ENCODE measurements at places on chromosomes 12 and 14. TPM values are rescaled to one million over a fixed set of nuclear protein-coding genes. Genes with fewer than 3 reads are reported as not detected.

Gene OAS1
- polyA plus RNA-seq: 88.3 TPM

Gene SLC25A21
- 0.28 TPM for polyA plus RNA-seq

Gene PRKD1
- 0.32 TPM for polyA plus RNA-seq

Gene C12orf50
- polyA plus RNA-seq: not detected

DNA sequence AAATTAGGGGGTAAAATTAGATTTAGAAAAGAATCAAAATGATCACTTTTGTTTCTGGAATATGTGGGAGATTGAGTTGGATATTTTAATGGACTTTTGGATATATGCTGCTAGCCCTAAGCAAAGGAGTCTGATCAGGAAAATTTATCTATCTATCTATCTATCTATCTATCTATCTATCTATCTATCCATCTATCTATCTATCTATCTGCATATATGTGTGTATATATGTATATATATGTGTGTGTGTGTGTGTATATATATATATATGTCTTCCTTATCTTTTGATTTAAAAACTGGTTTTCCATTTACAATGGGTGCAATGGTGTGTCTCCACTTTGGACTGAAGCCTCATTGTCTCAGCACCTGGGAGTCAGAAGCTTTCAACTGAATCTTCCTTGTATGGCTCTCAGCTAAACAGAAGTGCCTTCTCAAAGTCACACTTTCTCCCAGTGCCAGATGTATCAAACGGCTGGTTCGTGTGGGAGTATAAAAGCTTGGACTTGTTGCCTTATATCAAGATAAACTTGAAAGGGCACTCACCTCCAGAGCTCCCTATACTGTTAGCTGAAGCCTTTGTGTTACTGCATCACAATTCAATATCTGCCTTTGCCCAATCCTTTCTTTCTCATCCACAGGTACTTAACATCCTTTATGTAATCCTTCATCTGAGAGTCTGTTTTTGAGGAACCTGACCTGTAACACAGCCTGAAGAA lies 31.6 kb upstream of the CD69 start:
- no peak overlapping the region for H3K27ac ChIP-seq
- no peak for DNase-seq
- H3K36me3 ChIP-seq: no peaks in the 10 kb centered on the region
- no peaks in the 10 kb centered on the region for H3K27me3 ChIP-seq
- H3K4me3 ChIP-seq: no peak overlapping the region
- H3K4me1 ChIP-seq: no peaks in the 10 kb centered on the region

DNA sequence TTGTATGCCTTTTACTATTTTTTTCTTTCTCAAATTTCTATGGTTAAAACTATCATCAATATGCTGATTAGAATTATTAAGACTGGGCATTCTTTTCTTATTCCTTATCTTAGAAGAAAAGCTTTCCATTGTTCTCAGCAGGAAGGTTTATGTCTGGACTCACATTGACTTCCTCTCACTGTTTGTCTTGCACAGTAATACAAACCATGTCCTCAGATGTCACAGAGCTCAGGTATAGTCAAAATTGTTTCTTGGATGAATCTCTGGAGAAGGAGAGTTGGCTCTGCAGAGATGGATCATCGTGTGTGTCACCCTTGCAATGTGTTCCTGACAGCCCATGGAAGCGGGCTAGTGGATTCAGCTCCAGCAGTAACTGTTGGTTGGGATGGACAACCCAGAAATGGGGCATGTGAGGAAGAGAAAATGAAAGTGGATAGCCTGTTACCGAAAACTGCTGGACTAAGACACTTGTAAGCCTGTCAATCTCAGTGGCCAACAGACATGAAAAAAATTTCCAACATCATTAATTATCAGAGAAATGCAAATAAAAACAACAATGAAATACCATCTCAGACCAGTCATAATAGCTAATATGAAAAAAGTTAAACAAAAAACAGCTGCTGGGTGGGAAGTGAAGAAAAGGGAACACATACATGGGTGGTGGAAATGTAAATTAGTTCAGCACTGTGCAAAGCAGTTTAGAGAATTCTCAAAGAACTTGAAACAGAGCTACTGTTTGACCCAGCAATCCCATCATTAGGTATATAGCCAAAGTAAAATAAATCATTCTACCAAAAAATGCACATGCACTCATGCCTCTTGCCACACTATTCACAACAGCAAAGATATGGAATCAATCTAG lies 967.8 kb downstream of the TMEM121 start:
- H3K36me3 ChIP-seq: no peaks in the 10 kb centered on the region
- DNase-seq: no peak
- H3K4me3 ChIP-seq: no peak overlapping the region

GRCh38 chr12:125650587-125650986 lies 585.4 kb downstream of the AACS start:
- no peaks in the 10 kb centered on the region for H3K27me3 ChIP-seq
- no peaks in the 10 kb centered on the region for H3K4me1 ChIP-seq
- no peaks in the 10 kb centered on the region for H3K36me3 ChIP-seq
- H3K4me3 ChIP-seq: no peak overlapping the region

DNA sequence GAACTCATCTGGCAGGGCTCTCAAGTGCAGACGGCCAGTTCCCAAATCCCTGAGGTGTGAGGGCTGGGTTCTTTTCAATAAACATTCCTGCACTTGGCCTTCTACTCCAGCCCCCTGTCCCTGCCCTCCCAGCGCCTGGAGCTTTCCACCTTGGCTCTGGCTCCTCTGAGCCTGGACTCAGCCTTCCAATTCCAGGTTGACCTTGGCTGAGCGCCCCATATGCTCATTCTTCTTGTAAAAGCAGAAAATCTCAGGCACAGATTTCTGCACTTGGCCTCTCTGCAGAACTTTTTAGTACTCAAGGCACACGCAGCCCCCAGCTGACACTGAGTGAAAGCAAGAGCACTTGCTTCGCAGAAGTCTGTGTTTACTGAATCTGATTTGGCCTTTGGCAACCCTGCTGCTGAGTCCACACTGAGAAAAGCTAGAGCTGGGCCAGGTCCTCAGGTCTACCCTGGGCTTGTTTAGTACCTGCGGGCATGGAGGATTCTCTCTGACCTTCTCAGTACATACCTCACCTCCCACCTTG lies 222.7 kb downstream of the MSRB3 start:
- no peaks in the 10 kb centered on the region for H3K36me3 ChIP-seq
- H3K4me3 ChIP-seq: no peak overlapping the region
- DNase-seq: no peak
- peaks cover 3% of the 10 kb centered on the region for H3K27me3 ChIP-seq
- no peak overlapping the region for H3K27ac ChIP-seq

DNA sequence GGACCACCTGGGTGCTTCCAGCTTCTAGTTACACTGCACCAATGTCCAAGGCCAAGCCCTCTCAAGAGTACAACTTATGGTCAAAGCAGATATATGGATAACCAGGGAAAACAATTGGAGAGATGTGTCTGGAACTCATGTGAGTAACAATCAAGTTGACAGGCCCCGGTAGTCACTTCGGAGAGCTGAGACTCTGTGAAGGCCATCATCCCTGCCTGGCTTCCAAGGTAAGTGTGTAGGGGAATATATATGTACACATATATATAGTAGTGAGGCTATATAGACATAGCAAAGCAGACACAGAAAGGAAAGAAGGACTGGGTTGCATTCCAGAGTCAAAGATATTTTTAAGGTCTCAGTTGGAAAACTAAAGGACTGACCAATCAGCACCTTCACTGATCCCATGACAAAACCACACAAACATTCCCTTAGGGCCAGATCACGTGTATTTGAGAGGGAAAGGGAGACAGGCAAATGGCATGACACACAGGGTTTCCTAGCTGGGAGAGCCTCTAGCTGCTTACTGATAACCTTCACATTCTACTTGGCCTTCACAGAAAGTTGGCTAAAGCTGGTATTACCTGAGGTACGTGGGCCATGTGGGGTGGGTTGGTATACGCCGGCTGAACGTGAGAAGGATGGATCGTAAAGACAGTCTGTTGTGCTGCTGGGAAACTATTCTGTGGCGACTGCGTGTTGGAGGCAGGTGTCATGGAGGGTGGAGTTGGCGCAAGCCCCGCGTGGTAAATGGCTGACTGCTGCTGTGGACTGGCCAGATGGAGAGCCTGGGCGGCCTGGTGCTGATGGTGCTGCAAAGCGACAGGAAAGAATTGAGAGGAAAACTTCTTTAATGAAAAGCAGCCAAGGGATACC lies 50.0 kb downstream of the SH2B3 start:
- H3K4me1 ChIP-seq: no peaks in the 10 kb centered on the region
- no peak overlapping the region for H3K4me3 ChIP-seq
- H3K36me3 ChIP-seq: peaks cover 45% of the 10 kb centered on the region
- H3K27me3 ChIP-seq: no peaks in the 10 kb centered on the region

DNA sequence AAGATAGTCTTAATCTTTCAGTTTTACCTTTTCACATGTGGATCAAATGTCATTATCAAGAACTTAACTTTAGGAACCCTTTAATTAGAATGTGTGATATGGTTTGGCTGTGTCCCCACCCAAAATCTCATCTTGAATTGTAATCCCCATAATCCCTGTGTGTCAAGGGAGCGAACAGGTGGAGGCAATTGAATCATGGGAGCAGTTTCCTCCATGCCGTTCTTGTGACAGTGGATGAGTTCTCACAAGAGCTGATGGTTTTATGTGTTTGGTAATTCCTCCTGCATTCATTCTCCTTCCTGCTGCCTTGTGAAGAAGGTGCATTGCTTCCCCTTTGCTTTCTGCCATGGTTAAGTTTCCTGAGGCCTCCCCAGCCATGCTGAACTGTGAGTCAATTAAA lies 160.6 kb downstream of the MON2 start:
- H3K4me1 ChIP-seq: peaks cover 17% of the 10 kb centered on the region
- no peaks in the 10 kb centered on the region for H3K27me3 ChIP-seq
- DNase-seq: no peak
- H3K27ac ChIP-seq: no peak overlapping the region

Data from keratinocyte (primary cell).